ENCODE measurements at places on chromosomes 3 and 15.
A peak's percentile ranks its signal among the peaks of the same experiment; 100 is the strongest.

DNA sequence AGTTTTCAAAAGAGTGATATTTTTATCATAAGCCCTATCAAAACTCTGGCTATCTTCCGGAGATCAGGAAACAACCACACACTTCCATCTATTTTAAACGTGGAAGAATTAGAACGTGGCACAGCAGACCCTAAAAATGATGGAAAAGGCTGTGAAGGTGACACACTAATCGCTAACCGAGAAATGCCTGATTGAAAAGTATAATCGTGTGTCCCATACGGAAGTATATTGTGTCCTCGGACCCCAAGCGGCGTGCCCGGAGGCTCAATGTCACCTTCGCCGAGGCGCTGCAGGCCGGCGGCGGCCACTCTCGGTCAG lies 642 bp downstream of the COX5A start:
- no peak for DNase-seq

DNA sequence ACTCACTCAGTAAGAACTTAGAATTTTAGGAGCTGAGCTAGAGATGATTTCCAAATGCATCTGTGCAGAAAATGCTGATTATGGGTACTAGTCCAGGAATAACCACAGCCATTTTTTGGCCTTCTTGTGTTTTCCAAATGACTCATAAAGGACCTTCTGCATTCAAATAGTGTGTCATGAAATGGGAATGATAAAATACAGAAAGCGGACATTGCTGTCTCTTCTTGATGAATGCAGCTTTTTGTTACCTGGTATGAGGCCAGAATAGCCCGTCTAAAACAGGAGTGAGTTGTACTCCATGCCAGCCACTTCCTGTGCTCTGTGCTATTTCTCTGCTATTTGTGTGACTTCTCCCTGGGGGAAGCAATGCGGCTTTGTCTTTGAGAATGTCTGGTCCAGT lies 20.5 kb upstream of the FRMD5 start:
- DNase-seq: no peak

DNA sequence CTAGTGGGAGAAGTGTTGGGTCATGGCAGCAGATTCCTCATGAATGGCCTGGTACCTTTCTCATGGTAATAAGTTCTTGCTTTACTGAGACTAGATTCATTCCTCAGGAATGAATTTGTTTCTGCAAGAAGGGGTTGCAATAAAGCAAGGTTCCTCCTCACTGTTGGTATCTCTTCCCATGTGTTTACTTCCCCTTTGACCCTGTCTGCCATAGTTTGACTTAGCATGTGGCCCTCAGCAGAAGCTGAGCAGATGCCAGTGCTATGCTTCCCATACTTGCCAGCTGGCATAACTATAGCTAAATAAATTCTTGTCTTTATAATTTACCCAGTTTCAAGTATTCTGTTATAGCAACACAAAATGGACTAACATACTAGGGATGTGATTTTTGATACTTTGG lies 163.6 kb upstream of the COL8A1 start:
- no peak for DNase-seq

DNA sequence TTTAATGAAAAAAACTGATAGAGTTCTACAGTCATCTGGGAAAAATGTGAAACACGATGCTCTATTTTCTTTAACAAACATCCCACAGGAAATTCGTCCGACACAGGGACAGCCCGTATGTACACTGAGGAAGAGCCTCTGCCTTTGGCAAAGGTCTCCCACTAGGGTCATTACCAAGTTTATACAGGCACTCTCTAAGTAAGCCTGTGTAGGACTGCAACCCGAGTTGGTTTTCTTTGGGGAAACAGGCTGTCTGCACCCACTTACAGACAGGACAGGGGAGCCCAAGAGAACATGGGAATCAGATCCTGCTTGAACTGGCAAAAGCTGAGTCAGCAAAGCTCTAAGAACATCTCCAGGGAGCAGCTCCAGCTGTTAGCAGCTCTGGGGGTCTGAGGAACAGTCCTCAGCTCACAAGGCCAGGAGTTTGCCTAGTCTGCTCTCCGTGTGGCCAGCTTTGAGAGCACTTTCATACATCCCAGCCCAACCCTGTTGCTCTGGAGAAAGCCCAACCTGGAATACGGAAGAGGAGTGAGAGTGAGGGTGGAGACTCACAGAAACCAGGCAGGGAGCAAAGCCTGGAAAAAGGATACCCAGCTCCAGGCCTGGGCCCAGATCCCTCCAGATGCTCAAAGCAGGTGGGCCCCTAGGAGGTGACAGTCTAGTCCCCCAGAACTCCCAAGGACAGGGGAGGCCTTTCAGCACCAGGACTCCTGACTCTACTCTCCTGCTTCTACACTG lies 1.9 kb downstream of the TBC1D2B start:
- peak; percentile 11 for DNase-seq

Measured in AML-193 (cell line).